Activated gamma-delta T cell (primary cell): ENCODE measurements at places on chromosomes 13 and 19.

GRCh38 chr13:33281951-33282595 is 3.5 kb downstream of the STARD13 start:
- no peak for DNase-seq

- no peak for DNase-seq
These were observed 438.3 kb downstream of the RFC3 start for GRCh38 chr13:34256236-34256635.

DNA sequence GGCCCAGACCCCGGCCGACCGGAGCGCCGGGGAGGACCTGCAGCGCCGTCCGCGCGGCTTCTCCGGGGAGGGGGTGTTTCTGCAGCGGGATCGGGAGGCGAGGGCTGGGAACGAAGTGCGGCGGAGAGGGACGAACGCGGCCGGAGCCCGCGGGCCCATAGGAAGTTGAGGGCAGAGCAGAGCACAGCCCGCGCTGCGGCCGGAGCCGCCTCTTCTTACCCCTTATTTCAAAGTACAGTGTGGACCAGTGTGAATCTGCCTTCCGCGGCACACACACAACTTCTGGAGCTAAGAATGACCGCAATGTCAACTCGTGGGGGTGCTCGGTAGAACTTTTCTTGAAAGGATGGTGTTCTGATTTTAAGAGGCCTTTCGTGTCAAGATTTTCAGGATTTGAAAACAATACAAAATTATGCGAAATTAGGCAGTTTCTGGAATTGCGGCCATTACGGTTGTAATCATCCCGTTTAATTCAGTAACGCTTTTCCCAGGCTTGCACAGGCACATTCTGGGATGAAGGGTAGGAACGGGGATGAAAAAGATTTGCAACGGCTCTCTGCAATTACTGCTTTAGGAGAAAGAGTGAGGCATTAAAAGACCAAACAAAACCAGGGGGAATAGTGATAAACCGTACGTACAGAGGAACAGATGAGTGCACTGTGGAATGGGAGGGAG is 821 bp downstream of the TDRD3 start:
- DNase-seq = no peak

DNA sequence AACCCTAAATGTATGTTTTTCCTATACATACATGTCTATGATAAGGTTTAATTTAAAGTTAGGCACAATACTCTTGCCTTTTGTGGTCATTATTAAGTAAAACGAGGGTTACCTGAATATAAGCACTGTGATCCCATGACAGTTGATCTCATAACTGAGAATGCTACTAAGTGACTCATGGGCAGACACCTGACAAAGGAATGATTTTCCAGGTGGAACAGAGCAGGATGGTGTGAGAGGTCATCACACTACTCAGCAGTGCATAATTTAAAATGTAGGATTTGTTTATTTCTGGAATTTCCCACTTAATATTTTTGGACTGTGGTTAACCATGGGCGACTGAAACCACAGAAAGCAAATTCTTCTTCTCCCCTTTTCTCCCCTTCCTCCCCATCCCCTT is 178.9 kb downstream of the UGGT2 start:
- DNase-seq = no peak
